ENCODE measurements at places on chromosomes 16 and 17.

- DNase-seq = no peak
These were observed 8.5 kb downstream of the G6PC1 start for GRCh38 chr17:42908872-42909700.

DNA sequence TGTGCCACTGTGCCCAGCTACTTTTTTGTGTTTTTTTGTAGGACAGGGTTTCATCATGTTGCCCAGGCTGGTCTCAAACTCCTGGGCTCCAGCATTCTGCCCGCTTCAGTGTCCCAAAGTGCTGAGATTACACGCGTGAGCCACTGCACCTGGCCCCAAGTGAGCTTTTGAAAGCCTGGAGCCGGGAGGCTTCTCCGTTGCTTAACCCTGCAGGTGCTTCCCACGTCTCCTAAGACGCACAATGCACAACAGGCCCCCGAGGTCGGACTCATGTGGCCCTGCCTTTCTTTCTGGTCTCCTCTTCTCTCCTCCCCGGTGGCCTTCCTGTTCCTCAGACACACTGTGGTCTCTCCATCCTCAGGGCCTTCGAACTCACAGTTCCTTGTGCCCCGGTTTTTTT, 12.5 kb downstream of the RABEP2 start:
- no peak for DNase-seq

- DNase-seq = no peak
These were observed 21.2 kb upstream of the EIF1 start for GRCh38 chr17:41667280-41668041.

- no peak for DNase-seq
These were observed 5.0 kb downstream of the LITAF start for GRCh38 chr16:11581678-11582077.

- DNase-seq = no peak
These were observed 10.8 kb downstream of the RCVRN start for GRCh38 chr17:9894231-9894630.

DNA sequence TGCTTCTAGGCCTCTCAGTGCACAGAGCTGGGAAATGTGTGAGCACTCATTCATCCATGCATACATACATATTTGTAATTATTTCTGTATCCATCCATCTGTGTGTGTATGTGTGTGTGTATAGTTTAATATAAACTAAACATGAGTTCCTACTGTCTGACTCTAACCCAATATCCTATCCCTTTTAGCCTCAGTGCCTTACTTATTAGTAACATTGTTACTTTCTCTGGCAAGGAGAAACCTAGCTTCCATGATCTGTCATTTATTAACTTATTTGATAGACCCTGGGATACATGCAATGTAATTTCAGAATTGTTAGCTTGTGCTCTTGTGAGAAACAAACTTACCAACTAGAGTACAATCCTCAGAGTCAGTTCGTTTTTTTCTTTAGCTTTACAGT, 59.0 kb upstream of the WSCD1 start:
- DNase-seq = no peak

DNA sequence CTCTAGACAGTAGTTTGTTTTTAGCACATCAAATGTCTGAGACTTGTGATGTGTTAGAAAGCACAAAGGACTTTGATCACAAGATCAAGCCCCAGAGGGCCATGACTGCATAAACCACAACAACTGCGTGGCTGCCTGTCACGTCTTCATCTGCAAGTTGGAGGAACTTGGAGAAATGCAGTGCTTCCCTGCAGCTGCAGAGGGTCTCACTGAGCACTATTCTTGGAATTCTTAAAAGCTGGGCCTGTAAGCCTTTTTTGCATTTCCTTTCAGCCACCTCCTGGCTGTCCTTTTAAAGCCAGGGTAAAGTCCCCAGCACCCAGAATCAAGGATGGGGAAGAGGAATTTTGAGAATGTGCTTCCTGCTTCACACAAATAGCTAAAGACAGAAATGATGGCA, 431.3 kb downstream of the MAF start:
- DNase-seq = no peak

DNA sequence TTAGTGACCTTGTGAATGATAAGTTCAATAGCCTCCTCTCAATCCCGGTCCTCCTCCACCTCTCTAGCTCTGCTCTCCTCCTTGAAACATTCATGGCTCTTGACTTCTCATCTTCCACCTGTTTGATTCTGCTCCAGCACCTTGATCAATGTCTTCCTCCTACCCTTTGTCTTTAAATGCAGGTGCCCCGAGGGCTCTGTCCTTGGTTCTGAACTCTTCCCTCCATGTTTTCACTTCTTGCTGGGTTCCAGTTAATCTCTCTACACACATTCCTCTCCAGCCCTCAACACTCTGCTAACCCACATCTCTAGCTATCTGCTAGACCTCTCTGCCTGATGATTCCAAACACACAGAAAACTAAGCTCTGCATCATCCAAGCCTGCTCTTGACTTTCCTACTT, 13.4 kb downstream of the CD300E start:
- no peak for DNase-seq

DNA sequence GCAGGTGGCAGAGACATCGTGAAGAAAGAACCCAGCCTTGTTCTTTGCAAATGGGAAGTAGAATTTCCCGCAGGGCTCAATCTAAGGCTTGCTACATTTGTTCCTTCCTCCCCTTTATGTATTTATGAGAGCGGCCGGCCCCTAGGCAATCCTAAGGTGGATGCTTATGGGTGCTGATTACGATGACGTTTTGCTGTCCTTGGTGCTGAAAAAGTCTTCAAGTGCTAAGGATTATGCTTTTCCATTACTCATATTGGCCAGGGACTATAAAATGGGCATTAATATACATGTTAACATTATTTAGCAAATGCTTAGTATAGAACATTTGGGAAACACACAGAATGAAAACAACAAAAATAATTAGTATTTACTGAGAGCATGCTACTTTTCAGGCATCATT, 313.3 kb upstream of the XYLT1 start:
- DNase-seq = no peak

DNA sequence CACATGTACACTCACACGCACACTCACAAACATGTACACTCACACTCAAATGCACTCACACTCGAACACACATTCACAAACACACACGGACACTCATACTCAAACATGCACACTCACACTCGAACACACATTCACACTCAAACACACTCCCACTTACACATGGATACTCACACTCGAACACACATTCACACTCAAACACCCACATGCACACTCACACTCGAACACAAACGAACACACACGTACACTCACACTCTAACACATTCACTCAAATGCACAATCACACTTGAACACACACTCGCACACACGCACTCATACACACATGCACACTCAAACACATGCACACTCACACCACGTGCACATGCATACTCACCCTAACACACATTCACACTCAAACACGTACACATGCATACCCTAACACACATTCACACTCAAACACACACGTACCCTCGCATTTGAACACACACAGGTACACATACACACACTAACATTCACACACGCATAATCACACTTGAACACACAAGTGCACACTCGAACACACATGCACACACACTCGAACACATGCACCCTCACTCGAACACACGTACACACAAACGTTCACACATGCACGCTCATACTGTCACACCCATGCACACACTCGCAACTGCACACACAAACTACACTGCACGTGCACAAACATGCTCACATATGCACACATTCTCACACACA, 41.8 kb downstream of the CFAP20 start:
- no peak for DNase-seq

- DNase-seq = no peak
These were observed 2.6 kb downstream of the STXBP4 start for GRCh38 chr17:54971147-54971546.

DNA sequence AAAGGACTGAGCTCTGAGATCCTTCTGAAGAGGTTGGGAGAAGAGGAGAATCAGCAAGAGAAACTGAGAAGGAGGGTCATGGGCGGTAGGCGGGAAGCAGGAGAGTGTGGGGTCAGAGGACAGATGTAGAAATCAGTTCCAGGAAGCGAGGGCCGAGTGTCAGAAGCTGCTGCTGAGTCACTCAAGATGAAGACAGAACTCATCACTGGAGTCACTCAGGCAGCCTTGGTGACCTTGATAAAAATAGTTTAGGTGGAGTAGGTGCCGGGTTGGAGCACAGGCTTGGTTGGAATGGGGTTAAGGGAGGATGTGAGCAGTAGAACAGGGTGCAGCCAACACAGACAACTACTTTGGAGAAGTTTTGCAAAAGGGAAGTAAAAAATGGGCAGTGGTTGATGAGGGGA, 6.1 kb upstream of the ITGAM start:
- DNase-seq = no peak

DNA sequence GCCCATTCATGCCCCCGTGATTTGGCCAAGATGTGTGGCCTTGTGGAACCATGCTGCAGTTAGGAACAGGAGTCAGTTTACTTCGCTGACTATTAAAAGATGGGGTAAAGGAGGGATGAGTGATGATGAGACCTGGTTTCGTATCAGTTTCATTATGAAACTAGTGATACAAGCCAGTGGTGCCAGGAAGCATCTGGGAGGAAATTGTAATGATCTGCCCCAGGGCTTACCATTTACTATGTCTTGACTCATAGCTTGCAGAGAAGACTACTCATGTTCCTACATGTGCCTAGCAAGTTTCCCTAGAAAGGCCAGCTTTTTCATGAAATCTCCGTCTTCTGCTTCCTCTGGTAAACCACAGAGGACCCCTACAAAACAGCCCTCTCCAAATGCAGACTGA, 23.2 kb downstream of the CDH3 start:
- DNase-seq = no peak

GRCh38 chr17:1487939-1488825, 4.3 kb downstream of the MYO1C start:
- peak; percentile 93 for DNase-seq

DNA sequence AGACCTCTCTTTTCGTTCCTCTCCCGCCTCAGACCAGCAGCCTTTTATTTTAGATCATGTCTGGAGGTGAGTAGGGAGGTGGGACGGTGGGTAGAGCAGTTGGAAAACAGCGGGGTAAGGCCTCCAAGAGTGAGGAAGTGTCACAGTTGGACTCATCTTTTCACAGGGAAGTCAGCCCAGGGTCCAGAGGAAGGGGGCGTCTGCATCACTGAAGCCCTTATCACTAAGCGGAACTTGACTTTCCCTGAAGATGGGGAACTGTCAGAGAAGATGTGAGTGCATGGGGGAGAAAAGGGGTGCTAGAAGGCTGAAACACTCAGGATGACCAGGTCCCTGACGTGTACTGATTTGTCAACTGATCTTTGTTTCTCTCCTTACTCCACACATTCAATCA, 461 bp downstream of the LRRC46 start:
- DNase-seq = no peak

DNA sequence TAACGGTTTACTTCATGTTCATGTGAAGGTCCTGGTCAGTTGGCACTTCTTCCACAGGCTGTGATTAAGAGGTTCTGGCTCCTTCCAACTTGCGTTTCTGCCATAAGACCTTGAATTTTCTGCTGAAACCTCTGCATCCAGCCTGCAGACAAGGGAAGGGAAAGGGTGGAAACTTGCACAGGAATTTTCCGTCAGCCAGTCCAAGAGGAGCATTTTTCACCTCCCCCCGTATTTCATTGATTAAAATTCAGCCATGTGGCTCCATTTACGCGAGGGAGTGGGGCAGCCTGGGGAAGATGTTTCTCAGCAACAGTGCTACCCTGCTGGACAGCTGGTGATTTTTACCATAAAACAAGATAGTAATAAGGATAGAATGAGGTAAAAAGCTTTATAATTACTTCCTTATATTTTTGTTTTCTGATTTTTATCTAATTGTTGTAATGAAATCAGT, 101.5 kb upstream of the SMIM36 start:
- no peak for DNase-seq

DNA sequence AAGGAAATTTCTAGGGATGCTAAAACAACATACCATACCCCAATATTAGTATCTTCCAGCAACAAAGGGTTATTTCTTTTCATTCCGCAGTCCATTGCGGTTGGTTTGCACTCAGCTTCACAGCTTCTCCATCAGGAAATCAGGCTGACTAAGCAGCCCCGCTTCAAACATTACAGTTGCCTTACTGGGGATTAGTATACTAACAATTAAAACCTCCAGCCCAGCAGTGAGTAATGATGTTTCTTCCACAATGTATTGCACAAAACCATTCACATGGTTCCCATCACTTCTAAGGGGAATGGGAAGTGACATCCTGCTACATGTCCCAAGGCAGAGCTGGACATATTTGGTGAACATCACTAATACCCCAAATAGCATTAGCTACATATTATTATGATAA, 1384.9 kb downstream of the CDH8 start:
- DNase-seq = no peak

DNA sequence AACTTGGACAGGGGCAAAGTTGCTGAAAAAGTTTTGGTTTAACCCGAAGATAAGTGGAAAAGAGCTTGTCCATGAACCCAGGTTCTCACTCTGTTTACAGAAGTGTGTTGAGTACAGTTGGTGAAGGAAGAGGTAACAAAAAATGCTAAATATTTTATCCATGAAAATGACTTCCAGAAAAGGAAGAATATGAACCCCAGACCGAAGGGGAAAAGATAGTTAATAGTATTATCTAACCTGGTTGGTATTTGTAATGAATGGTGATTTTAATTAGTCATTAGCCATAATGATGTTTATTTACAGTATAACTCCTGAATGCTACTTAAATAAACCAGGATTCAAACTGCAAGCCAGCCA, 574 bp upstream of the TMEM106A start:
- DNase-seq = no peak

DNA sequence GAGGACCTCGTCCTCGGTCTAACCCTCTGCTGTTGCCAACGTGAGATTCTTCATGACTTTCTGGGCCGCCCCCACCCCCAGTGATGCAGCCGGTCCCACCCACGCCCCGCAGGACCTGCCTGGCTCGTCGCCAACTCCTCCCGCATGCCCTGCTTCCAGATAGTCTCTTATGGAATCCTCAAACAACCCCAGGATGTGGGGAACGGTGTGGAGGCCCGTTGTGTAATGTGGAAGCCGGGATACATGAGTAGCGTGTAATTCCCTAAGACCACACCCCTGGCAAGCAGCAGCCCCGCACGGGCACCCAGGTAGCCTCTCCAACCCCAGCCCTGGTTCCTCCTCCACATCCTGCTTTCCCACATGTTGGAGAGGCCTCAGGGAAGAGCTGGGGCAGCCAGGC, 275.9 kb downstream of the C16orf95 start:
- no peak for DNase-seq

DNA sequence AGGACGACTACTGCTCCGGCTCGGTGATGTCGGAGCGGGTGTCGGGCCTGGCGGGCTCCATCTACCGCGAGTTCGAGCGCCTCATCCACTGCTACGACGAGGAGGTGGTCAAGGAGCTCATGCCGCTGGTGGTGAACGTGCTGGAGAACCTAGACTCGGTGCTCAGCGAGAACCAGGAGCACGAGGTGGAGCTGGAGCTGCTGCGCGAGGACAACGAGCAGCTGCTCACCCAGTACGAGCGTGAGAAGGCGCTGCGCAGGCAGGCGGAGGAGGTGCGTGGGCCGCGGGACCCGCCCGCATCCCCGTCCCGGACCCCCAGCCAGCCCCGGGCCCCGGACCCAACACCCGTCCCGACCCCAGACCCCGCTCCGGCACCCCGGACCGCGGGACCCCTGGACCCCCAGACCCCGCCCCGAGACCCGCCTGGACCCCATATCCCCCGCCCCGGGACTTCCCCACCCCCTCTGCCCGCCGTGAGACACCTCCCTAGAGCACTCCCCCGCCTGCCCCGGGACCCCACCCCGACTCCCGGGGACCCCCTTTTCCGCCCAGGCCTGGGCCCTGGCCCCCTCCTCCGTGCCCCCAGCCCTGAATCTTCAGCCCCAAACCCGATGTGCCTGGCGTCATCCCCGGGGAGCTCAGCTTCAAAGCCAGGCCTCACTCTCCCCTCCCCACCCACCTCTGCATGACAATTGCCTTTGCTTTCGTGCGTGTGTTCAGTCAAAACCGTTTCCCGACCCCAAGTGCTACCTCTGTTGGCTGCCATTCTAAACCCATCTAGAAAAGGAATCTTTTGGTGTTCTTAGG, 594 bp downstream of the MAPK8IP3 start:
- DNase-seq = no peak
